ENCODE measurements at places on chromosomes 5 and 9. TPM values are rescaled to one million over a fixed set of nuclear protein-coding genes. Genes with fewer than 3 reads are reported as not detected.

Gene C9orf40
- total RNA-seq, result 9.6 TPM

- no peak for DNase-seq
Measured at GRCh38 chr9:129327552-129328328, 149.7 kb upstream of the IER5L start.

DNA sequence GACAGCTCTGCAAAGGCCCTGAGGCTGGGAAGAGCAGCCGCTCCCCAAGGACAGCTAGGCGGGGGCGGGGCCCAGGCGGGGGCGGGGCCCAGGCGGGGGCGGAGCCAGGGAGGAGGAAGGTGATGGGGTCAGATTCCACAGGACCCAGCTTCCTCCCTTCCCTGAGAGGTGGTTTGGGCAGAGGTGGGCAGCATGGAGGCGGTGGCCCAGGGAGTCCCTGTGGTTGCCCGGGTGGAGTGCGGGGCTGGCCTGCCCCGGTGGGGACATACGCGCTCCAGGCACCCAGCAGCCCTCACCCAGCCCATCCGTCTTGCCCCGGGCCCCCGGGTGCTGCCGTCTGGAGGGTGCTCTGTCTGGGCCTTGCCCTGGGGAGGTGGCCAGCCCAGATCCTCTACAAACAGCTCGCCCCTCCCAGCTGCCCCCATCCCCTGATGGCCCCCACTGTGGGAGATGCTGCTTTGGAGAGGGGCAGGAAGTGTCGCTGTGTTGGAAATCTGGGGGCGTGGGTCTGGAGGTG is 11.0 kb upstream of the RNU6ATAC start:
- no peak for DNase-seq

Gene NMUR2
- total RNA-seq, result not detected

Gene ADGRV1
- not detected for total RNA-seq

- DNase-seq, result no peak
Measured at GRCh38 chr5:56986626-56986947, 34.7 kb upstream of the MIER3 start.

Gene CCDC183
- total RNA-seq, result not detected

DNA sequence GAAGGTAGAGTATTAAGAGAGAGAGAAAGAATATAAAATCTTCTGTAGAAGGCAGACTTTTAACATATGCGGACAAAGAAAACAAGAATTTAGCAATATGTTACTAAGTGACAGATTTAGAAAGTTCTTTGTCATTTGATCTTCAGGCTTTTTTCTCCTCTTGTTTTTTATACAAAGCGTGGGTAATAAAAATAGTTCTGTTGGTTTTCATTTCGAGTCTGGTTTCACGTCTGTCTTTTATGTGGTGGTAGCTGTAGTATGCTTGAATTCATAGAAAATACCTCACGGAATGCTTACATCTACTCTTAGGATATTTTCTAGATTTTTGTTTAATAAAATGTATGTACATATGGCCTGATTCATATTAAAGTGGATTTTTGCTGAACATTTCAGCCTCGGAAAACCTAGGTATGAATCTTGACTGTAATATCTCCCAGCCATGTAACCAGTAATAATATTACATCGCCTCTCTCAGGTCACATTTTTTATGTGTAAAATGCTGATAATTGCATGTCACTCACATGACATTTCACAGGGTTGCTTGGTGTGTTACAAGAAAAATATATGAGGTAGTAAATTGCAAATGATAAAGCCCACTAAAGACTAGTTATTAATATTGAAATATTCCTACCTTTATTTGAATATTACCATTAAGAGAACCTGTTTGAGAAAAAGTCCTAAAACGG is 72.5 kb upstream of the TAF11L2 start:
- DNase-seq, result no peak

Gene SVEP1
- 38.1 TPM for total RNA-seq

GRCh38 chr5:88226881-88227450 is 41.7 kb downstream of the TMEM161B start:
- DNase-seq, result no peak

DNA sequence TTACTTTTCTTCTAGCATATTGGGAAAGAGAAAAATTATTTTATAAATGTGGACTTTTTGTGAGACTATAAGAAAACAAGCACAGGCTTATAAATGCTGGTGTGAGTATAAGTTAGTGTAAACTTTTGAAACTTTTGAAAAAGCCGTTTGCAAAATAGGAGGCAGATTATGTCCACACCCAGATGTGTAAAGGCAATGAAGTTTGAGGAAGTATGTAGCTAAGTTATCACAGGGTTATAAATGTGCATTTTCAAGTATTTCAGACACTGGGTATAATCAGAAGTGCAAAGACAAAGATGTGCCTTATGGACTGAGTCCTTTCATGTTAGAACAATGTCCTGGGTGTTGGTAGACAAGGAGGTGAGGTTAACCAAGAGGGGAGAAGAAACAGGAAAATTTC is 85.5 kb downstream of the ANXA1 start:
- DNase-seq, result no peak

Gene SEMA5A
- total RNA-seq, result 22.3 TPM

- DNase-seq, result no peak
Measured at GRCh38 chr5:145965804-145966203, 29.4 kb downstream of the SH3RF2 start.

Gene CTSV
- 4.0 TPM for total RNA-seq

Gene DBH
- not detected for total RNA-seq

- no peak for DNase-seq
Measured at GRCh38 chr5:178086266-178086665, 27.1 kb upstream of the N4BP3 start.

Gene ARAP3
- 4.6 TPM for total RNA-seq

DNA sequence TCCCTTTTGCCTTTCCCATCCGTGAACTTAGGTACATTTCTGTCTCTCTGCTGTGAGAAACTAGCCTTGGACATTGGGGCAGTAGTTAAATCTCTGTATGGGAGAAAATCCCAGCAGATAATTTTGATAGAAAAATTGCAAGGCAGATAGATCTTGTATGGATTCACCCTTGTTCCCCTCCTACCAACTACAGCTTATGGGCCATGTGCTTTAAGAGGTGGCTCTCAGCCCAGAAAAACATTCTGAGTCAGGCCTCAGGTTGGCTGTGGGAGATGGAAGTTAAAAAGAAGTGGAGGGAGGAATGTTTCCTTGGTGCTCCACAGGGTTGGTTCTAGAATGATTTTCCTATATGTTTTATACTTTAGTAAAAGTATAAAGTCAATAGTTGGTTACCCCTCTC is 1.4 kb upstream of the KDM3B start:
- peak; percentile 85 for DNase-seq

Gene INSL6
- not detected for total RNA-seq

DNA sequence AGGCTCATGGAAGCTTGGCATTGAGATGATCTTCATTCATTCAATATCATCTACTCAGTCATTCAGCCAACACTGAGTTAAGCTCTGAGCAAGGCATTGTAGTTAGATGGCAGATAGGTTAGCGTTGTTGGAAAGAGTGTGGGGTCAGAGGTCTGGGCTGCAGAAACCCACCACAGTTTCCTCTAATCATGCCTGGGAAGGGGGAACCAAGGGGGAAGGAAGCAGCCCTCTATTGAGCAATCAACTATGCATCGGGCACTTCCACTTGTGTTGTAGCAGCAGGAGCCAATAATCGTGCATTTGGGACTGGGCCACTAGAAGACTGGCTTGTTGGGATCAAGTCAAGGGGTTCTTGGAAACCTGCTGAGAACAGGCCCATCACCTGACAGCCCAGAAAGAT is 139.1 kb downstream of the PIP5K1B start:
- no peak for DNase-seq

GRCh38 chr5:132506094-132506692 is 15.6 kb upstream of the IRF1 start:
- peak; percentile 83 for DNase-seq

- no peak for DNase-seq
Measured at GRCh38 chr5:172728481-172729241, 42.3 kb downstream of the DUSP1 start.

- no peak for DNase-seq
Measured at GRCh38 chr9:138010861-138011260, 133.3 kb downstream of the CACNA1B start.

GRCh38 chr9:122015170-122015821 is 77.8 kb downstream of the TTLL11 start:
- no peak for DNase-seq

Gene CCNJL
- 8.6 TPM for total RNA-seq
